ENCODE measurements at places on chromosomes 1 and 21.

- DNase-seq, result no peak
Measured at GRCh38 chr1:191125950-191126349, 648.3 kb upstream of the BRINP3 start.

DNA sequence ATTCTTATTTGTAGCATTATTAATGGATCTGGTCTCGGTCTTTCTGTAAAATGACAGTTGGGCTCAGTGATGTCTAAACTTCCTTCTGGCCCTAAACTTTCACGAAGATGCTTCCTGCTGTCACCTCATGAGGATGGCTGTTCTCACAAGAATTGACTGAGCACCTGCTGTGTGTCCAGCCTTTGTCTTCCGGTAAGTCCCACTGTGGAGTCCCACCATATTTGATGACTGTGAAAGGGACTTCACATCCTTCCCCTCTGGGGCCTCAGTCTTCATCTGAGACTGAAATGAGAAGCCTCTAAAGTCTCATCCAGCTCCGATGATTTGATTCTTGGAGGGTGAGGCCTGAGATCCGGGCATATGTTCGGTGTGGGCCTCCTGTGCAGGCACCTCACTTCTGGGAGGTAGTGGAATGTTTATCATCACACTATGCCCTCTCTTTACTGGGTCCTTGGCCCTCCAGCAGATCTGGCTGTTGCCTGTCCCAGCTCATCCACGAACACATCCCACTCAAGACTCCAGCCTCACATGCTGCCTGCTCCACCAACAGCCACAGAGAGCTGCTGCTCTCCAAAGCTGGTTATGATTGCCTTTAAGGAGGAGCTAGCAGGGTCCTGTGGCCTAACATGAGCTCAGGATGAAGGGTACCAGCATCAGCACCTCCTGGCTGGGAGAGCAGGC, 95.8 kb downstream of the KCNN3 start:
- DNase-seq, result no peak

DNA sequence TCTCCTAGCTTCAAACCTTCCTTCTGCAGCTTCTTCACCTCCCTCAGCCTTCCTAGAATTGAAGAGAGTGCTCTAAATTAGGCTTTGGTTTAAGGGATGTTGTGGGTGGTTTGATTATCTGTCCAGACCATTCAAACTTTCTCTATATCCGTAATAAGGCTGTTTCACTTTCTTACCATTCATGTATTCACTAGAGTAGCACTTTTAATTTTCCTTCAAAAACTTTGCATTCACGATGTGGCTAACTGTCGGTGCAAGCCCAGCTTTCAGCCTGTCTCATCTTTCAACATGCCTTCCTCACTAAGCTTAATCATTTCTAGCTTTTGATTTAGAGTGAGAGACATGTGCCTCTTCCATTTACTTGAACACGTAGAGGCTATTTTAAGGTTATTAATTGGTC, 26.2 kb upstream of the DESI2 start:
- no peak for DNase-seq

DNA sequence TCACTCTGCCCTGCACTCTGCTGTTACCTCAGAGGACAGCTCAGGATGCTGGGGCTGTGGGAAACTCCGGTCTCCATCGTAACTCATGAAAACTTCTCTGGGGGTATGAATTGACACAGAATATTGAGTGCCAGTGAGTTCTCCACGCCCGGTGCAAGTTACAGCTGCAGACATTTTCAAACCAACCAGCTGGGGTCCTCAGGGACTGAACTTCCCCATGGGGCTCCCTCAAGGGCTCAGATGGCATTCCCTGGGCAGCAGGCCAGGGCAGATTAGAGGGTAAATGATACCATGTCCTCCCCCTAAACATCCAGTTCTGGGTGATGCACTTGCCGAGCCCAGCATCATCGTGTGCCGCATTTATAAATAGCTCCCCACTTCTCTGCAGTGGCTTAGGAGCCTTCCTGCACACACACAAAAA, 27.8 kb upstream of the CCSAP start:
- no peak for DNase-seq

GRCh38 chr21:45824546-45825215, 156.9 kb upstream of the COL6A1 start:
- no peak for DNase-seq

DNA sequence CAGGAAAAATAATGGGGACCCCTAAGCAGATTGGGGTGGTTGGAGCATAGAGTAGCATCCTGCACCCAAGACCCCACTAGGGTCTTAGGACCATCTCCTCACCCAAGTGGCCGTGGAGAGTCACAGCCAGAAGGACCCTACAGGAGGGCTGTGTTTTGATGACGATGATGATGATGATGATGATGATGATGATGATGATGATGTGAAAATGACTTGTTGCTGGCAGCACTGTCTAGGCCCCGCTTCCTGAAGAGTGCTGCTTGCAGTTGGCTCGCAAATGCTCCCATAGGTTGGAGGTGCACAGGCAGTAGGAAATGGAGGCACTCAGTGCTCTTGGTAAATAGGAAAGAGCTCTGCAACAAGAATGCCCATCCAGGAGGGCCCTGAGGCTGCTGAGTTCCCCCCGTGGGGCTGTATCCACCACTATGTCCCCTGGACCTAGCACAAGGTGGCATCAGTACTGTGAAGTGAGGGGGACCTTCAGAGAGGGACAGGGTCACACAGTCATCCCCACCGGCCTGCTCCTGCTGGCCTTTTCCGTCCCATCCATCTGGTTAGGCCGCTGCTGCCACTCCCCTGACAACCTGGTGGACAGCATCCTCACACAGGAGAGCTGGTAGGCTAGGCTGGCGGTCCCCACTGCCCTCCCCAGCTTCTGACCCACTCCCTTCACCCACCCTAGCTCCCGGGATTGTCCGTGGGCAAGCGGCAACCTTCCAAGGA, 139.6 kb downstream of the FOXD2 start:
- DNase-seq, result no peak

DNA sequence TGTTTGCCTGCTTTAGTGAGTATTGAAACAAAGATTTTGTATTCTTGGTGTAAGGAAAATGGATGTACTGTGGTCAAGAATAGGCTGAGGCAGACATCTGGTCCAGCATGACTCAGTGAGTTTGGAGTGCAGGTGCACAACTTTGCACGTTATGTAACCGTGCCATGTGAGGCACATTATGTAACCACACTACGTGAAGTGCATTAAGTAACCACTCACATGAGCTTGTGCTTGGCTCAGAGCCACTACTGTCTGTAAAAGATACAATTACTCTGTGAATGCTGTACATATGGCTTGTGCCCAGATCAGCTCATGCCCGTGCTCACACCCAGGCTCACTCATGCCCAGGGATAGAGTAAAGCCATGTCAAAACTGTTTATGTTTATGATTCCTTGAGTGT, 216.8 kb downstream of the CTH start:
- DNase-seq, result no peak

- DNase-seq, result no peak
Measured at GRCh38 chr1:30300669-30301068, 422.7 kb downstream of the MATN1 start.

Data from activated CD4-positive, alpha-beta T cell treated with anti-CD3 and anti-CD28 coated beads, Interleukin-2, amount 10 ng/mL, durations not matched to agents 7 days and 5 days (primary cell).